ENCODE measurements at places on chromosomes 7 and 10.

GRCh38 chr10:90947030-90947960, 26.4 kb upstream of the ANKRD1 start:
- no peak for DNase-seq

DNA sequence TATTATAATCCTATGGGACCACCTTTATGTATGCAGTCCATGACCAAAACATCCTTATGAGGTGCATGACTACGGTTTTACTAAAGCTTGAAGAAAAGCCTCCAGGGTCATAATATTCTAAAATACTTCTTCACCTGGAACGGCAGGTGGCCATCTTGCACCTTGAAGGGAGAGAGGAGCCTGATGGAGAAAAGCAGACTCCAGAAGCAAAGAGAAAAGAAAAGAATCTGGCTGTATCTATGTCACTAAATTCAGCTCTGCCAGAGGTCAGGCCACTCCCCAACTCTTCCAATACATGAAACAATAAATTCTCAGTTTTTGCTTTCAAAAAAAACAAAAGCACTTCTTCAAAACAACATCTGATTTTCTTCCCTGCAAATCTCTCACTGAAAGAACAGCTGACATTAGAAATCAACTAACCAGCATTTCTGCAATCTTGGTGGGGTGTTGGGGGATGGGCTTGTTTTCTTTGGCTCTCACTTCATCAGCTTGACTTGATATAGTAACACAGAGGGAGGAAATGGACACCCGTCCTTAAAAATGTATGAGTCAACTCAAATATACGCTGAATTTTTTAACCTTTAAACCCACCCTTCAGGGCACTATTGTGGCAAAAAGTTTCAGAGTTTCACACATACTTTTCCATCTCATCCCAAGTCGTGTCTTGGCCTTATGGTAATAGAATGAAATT, 21.7 kb downstream of the HIBADH start:
- no peak for DNase-seq

DNA sequence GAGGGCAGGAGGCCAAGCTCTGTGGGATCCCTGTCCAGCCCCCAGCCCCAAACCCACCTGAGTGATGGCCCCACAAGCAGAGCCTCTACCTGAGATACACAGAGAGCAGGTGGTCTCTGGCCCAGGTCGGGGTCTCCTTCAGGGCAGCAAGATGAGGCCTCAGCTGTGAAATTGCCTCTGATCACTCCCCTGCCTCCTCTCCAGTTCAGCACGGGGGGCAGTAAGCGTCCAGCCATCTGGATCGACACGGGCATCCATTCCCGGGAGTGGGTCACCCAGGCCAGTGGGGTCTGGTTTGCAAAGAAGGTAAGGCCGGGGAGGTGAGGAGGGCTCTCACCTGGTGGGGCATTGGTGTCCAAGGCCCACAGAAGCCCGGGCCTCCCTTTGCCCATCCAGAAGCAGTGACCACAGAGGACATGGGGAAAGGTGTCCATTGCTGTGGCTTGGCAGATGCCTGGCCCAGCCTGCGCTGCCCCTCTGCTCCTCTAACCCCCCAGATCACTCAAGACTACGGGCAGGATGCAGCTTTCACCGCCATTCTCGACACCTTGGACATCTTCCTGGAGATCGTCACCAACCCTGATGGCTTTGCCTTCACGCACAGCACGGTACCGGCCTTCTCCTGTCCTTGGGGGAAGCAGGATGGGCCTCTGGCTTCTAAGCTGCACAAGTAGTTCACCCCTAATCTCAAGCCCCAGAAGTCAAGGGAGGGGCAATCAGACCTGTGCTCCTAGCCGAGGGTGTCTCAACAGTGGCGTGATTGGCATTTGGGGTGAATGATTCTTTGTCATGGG, 3.1 kb downstream of the CPA1 start:
- DNase-seq: no peak

- DNase-seq: no peak
Observed at GRCh38 chr10:70593513-70593890, 9.0 kb downstream of the PRF1 start.

DNA sequence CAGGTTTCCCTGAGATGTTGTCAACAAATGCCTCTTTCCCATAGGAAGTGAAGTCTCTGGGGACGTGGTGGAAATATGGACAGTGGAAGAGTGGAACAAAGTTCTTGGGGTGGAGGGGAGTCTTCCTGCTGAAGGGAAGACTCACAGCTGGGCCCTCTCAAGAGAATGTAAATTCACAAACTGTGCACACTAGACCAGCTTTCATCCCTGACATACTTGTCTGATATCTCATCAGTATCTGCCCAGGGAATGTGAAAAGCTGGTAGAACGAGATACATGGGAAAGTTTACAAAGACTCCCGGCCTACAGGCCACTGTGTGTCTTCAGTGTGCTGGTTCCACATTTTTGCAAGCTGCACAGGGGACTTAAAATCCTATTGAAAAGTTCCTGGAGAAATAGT, 16.7 kb upstream of the CCDC3 start:
- no peak for DNase-seq

GRCh38 chr7:108049962-108050361, 47.0 kb upstream of the LAMB1 start:
- no peak for DNase-seq

- DNase-seq: no peak
Observed at GRCh38 chr10:49270565-49270964, 28.4 kb upstream of the C10orf71 start.

DNA sequence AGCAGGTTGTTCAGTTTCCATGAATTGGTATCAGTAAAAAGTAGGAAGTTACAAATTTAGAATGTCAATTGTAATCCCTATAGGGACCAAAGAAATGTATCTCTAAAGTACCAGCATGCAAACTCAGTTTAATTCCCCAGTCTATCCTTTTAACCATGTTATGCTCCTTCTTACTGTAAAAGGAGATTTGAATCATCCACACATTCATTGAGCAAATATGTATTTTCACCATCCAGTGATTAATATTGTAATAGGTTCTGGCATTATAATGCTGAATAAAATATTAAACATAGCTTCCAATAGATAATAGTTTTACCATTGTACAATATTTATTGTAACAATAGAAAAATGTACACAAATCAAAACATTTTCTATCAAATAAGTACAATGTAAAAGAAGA, 228.2 kb upstream of the SEMA3A start:
- DNase-seq: no peak

- DNase-seq: no peak
Observed at GRCh38 chr7:25852211-25852938, 299.6 kb upstream of the NFE2L3 start.

GRCh38 chr10:124909563-124909962, 32.4 kb upstream of the ZRANB1 start:
- DNase-seq: no peak

- DNase-seq: no peak
Observed at GRCh38 chr7:120070201-120070600, 202.8 kb upstream of the KCND2 start.

- no peak for DNase-seq
Observed at GRCh38 chr7:101910991-101911799, 93.8 kb downstream of the CUX1 start.

DNA sequence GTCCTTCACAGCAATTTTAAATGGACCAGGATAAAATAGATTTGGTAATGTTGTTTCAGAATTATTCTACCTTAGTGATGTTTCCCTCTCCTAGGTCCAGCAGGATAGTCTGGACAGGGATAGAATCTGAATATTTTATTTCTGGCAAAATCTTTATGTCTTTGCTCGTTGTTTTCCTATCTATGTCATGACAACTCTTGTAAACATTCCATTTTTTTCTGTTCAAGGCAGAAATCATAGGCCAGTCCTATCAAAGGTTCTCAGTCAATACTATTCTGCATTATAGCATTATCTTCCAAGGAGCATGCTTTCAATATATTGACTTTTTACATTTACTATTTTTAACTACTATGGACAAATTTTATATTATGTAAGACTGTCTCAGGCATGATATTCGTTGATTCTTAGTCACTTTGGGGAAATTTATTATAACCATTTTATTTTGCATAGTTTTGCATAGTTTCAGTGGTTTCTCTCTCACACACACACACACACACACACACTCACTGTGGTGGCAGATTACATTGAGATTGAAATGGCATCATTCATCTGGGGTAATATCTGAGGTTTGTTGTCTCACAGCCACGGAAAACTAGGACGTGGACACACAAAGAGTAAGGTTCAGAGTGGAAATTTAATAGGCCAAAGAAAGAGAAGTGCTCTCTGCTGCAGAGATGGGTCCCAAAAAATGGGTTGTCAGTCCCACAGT, 17.2 kb downstream of the TAS2R60 start:
- DNase-seq: no peak

GRCh38 chr10:21675157-21675796, 141.2 kb downstream of the MLLT10 start:
- peak; percentile 44 for DNase-seq

DNA sequence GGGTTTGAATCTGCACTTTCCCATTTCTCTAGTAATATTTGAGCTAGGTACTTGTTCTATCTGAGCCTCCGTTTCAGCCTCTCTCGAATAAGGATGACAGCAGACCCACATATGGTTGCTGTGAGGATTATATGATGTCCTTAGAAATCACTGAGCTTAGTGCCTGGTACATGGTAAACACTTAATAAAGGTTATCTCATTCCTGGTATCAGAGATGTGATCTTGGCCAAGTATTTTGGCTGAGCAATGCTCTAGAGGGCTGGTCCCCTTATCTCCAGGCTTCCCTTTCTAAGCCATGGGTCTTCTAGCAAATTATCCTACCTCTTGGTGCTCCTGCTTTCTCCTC, 407 bp upstream of the MKRN1 start:
- DNase-seq: no peak
